Left lung (tissue), 14 donors: ENCODE measurements at places on chromosomes 6 and 20. TPM values are rescaled to one million over a fixed set of nuclear protein-coding genes. Genes with fewer than 3 reads are reported as not detected.

The DEFB132 gene
- not detected for total RNA-seq

The LINC00237 gene
- total RNA-seq: not detected

The CCN6 gene
- total RNA-seq: not detected

The LKAAEAR1 gene
- total RNA-seq: 0.45 TPM

The MMP24 gene
- total RNA-seq: 7.3 TPM

The CGA gene
- not detected for total RNA-seq

The UST gene
- 17.0 TPM for total RNA-seq

The SLC44A4 gene
- total RNA-seq: 37.5 TPM

The C20orf202 gene
- not detected for total RNA-seq

The ADGB gene
- total RNA-seq: 1.3 TPM

The TPD52L1 gene
- total RNA-seq: 22.8 TPM

The SLPI gene
- total RNA-seq: 496 TPM

The SLC22A7 gene
- total RNA-seq: not detected

The PLEKHG1 gene
- 27.8 TPM for total RNA-seq

The SLC17A3 gene
- 0.18 TPM for total RNA-seq

The SH3BGRL2 gene
- 22.4 TPM for total RNA-seq

The EEF1A2 gene
- 0.50 TPM for total RNA-seq

The DAAM2 gene
- total RNA-seq: 43.7 TPM

The OPRM1 gene
- not detected for total RNA-seq

The MEI4 gene
- not detected for total RNA-seq

The BTBD9 gene
- 44.0 TPM for total RNA-seq

The MICA gene
- 29.4 TPM for total RNA-seq

The STMND1 gene
- not detected for total RNA-seq

The POM121L2 gene
- total RNA-seq: not detected

The TRIM39 gene
- total RNA-seq: 11.5 TPM

The RAET1L gene
- 0.58 TPM for total RNA-seq

The SRPK1 gene
- total RNA-seq: 34.9 TPM

The PPP1R14C gene
- 33.6 TPM for total RNA-seq

The HSPA1L gene
- 0.99 TPM for total RNA-seq

The HLA-DQB1 gene
- 56.8 TPM for total RNA-seq

The PRND gene
- total RNA-seq: not detected

The SYNGAP1 gene
- 18.1 TPM for total RNA-seq

The TMEM244 gene
- not detected for total RNA-seq

The RGS17 gene
- 0.15 TPM for total RNA-seq

The TRIM26 gene
- total RNA-seq: 51.3 TPM

The DEFB124 gene
- total RNA-seq: not detected

The KCNB1 gene
- 0.34 TPM for total RNA-seq

The NPEPL1 gene
- total RNA-seq: 25.1 TPM

The EYS gene
- total RNA-seq: 0.50 TPM

The RIPOR3 gene
- total RNA-seq: 7.0 TPM

The OR12D3 gene
- not detected for total RNA-seq

The XKR7 gene
- total RNA-seq: 0.05 TPM

The APOM gene
- 1.0 TPM for total RNA-seq

The CD109 gene
- total RNA-seq: 17.7 TPM
